ENCODE measurements at places on chromosomes 1 and 21.

DNA sequence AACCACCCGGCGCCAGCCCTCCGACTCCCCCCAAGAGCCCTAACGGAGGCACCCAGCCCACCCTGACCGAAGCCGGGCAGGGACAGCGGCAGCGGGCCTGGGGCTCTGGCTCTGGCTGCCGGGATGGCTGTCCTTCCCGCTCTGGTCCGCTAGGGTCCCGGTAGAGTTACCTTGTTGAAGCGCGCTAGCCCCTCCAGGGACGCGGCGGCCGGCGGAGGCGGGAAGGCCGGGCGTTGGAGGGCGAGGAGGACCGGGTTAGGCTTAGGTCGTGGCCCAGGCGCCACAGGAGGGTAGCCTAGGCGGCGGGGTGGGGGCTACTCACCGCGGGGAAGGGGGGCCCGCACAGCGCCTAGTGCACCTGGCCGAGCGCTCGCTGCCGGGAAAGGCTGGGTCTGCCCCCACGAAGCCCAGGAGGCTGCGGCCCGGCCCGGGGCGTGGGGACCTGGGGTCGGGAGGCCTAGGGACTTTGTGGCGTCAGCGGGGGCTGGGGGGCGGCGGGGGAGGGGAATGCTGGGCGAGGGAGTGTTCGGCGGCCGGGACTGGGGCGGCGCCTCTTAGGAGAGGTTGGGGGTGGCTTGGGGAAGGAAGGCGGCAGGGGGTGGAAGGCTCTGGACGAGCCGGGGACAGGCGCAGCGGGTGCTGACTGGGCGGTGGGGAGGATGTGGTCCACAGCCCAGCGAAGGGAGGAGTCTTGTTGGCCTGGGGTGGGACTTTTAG is at the start of gene TRIM17:
Gene TRIM17, minus strand, starts transcription at position 645 of the 717 bp plus-strand sequence. CDS start 1,789 bp downstream, outside the sequence.
- DNase-seq = no peak

- DNase-seq = no peak
Measured at GRCh38 chr1:108121358-108122143, 78.6 kb downstream of the SLC25A24 start.

DNA sequence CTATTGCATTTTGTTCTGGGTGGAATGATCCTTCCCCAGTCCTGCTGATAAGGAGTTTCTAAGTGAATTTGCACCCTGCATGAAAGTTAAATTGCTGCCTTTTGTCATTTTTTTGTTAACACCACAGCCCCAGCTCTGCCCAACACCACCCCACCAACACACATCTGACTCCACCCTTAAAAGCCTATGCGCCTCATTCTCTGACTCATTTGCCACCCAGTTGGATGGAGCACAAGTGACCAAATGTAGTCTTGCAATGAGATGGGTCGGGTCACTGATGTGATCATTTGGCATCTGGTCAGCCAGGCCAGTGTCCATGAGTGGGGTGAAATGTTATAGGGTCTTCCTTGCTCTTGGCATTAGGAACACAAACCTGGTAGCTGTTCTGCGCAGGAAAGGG is 256.8 kb downstream of the KAZN start:
- no peak for DNase-seq

- DNase-seq = no peak
Measured at GRCh38 chr1:4317207-4317606, 337.2 kb upstream of the AJAP1 start.

GRCh38 chr1:175072099-175072951 is 4.7 kb downstream of the TNN start:
- DNase-seq = no peak

DNA sequence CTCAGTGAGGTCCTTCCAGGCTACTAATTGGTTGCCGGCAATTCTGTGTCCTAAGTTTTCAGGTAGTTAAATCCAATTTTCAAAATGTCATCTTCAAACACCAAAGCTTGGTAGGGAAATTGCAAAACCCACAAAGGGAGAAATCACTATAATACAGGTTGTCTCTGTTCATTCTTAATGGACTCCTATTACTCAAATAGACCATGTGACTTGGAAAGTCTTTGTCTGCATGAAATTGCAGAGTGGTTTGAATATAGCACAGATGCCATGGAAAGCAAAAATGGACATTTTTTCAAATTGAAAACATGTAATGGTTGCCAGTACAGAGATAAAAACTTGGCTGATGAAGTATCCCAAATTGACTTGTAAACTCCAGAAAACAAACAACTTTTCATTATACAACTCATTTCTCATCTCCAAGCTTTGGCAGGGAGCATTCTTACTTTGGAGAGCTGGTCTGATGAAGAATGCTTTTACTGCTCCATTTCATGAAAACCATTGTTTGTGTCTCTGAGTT is 169.5 kb upstream of the PKN2 start:
- no peak for DNase-seq

GRCh38 chr1:163874070-163874469 is 552.3 kb downstream of the NUF2 start:
- no peak for DNase-seq

DNA sequence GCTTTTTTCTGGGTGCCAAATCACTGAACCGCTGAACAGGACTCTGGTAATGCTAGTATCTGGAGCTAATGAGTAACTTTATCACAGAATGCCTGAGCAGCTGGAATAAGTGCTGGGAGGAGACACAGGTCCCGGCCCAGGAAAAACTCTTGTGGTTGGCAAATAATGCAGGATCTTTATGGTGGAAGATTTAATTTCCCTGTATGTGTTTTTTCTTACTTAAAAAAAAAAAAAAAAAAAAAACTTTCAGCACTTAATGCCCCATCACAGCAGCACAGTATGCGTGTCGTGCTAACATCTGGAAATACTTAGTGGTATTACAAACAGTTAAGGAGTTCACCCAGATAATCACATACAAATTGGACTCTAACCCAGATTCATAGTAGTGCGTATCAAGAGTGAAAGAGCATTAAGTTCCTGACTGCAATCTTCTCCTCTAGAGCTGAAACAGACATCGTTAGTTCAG is 220.7 kb downstream of the TOMM20 start:
- no peak for DNase-seq

GRCh38 chr1:186653312-186653711 is 26.9 kb downstream of the PTGS2 start:
- no peak for DNase-seq

DNA sequence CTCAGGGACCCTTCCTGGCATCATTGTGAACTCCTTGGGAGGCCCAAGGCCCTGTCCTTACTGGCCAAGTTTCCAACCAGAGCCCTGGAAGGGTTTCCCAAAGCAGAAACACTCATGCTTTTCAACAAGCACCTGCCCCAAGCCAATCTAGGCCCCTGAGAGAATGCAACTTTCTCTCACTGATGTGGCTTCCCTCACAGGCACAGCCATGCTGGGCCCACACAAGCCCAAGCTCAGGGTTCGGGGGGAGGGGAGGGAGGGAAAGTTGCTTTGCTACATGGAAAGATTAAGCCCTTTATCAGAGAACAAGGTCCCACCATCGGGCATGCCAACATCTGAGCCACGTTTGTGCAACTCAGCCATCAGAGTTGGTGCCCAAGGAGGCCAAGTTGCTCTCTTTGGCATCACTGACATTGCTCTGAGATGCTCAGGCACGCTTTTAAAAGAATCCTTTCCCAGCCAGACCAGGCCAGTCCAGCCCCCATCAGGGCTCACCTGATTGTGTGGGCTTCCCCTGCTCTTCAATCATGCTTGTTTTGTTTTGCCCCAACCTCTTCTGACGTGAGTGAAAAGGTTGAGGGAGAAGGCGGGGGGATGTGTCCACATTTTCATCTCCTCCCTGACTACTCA is 43.5 kb downstream of the RIMS3 start:
- no peak for DNase-seq

GRCh38 chr1:4034318-4034887 is 134.3 kb upstream of the C1orf174 start:
- DNase-seq = no peak

GRCh38 chr1:31040038-31040437 is 25.5 kb downstream of the PUM1 start:
- no peak for DNase-seq

DNA sequence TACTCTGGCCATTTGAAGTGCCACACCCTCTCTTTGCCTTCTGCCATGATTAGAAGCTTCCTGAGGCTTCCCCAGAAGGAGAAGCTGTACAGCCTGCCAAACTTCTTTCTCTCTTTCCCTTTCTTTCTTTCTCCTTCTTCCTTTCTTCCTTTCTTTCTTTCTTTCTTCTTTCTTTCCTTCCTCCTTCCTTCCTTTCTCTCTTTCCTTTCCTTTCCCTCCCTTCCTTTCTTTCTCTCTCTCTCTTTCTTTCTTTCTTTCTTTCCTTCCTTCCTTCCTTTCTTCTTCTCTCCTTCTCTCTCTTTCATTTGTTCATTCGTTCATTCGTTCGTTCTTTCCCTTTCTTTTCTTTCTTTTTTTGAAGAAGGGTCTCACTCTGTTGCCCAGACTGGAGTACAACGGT is 931.0 kb downstream of the TTLL7 start:
- DNase-seq = no peak

DNA sequence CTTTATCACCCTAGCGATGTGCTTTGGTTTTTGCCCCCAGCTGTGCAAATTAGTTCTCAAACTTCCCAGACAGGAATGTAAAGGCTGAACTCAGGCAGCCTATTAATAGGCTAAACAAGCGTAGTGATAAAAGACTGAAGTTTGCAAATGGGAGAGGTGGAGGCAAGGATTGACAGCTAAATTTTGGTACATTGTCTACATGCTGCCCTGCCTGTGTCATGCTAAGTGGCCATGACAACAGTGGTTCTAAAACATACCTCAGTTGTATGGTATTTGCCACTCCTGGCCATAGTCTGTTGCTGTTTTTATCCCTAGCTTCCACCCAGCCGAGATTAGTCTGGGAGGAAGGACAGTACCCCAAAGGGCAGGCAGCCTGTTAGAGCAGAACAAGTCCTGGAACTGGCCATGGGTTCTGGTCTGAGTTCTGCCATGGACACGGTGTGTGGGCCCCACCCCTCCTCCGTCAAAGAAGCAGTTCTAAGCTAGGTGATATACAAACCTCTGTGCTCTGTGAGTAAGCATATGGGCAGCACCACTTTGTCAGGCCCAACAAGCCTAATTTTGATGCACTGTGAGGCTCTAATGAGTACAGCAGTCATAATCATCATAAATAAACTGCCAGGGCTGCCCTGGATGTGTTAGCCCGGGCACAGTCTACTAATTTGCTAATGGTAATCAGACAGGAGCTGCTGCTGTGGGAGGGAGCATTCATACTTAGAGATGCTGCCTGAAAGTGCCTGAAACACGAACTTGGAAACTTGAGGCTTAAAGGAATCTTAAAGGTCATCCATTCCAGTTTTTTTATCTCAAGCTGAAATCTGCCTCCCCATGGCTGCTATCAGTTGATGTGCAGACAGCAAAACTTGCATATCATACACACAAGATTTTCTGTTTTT is 177.1 kb downstream of the HHAT start:
- no peak for DNase-seq

GRCh38 chr1:109498161-109498801 is 4.4 kb downstream of the CYB561D1 start:
- no peak for DNase-seq

- DNase-seq = no peak
Measured at GRCh38 chr1:189463166-189463565, 1014.5 kb downstream of the BRINP3 start.

GRCh38 chr1:76826072-76826845 is 41.0 kb upstream of the ST6GALNAC5 start:
- DNase-seq = no peak

GRCh38 chr1:50414853-50415234 is 8.4 kb downstream of the DMRTA2 start:
- no peak for DNase-seq

- DNase-seq = no peak
Measured at GRCh38 chr21:39675993-39676661, 63.4 kb downstream of the B3GALT5 start.

- DNase-seq = no peak
Measured at GRCh38 chr1:170808216-170808885, 127.0 kb upstream of the MROH9 start.

GRCh38 chr1:41615316-41615715 is 130.8 kb upstream of the EDN2 start:
- DNase-seq = no peak
